ENCODE measurements at places on chromosomes 5 and 9.

DNA sequence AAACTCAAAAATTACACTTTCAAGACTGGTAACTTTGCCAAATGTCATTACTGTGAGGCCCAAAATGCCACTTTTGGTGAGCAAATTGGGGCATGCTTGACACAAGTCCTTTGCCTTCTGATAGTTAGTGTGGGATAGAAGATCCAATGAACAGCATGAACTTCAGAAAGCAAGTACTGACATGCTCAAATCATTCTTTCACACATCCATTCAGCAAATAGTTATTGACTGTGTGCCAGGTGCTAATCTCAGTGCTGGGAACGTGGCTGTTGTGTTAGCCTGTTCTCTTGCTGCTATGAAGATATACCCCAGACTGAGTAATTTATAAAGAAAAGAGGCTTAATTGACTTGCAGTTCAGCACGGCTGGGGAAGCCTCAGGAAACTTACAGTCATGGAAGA lies 247.0 kb downstream of the CHSY3 start:
- no peak for DNase-seq

GRCh38 chr5:10017786-10018185 lies 231.9 kb downstream of the ATPSCKMT start:
- no peak for DNase-seq

- no peak for DNase-seq
These were observed 902 bp downstream of the BDP1 start for GRCh38 chr5:71456362-71456743.

- DNase-seq = no peak
These were observed 235.7 kb downstream of the ENC1 start for GRCh38 chr5:74404574-74405508.

- no peak for DNase-seq
These were observed 31.3 kb upstream of the LMX1B start for GRCh38 chr9:126582427-126582826.

- no peak for DNase-seq
These were observed 453.8 kb upstream of the ZNF608 start for GRCh38 chr5:125199968-125200865.

DNA sequence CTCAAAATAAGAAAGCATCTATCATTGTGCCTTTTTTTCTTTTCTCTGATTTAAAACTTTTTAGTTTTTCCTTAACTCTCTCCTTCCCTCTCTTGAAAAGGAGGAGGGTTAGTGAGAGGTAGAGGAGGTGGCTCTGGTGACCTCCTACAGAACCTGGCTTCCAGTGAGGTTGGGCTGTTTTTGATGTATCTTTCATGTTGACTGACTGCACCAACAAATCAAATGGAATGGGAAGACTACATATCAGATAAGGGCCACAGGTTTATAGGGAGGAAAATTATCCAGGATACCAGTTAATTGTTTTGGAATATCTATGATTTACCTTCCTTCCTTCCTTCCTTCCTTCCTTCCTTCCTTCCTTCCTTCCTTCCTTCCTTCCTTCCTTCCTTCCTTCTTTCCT lies 173.2 kb downstream of the ZSWIM6 start:
- no peak for DNase-seq

GRCh38 chr5:161745392-161745791 lies 59.9 kb downstream of the GABRA6 start:
- DNase-seq = no peak

DNA sequence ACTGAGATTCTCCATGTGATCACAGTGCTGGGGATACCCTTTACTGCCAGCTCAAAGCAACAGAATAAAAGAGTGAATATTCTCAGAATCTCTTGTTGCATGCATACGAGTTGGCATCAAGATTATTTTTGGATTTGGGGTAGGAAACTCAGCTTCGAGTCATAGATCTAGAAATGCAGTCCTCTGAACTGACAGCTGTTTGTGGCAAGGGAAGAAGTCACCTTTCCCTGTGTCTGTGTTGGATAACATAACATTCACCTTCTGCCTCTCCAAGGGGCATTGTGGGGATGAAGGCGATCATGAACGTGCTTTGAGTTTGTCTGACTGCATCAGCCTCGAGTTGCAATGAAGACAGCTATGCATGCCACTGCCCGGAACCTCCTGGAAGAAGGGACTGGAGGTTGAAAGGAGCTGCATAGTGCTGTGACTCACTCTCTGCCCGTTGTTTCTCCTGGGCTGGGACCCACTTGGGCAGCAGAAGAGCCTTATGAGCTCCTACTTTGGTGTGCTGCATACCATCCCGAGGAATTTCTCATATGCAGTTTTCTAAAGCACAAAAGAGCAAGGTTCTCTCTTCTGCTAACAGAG lies 231.7 kb downstream of the ARHGAP26 start:
- DNase-seq = peak; percentile 19

DNA sequence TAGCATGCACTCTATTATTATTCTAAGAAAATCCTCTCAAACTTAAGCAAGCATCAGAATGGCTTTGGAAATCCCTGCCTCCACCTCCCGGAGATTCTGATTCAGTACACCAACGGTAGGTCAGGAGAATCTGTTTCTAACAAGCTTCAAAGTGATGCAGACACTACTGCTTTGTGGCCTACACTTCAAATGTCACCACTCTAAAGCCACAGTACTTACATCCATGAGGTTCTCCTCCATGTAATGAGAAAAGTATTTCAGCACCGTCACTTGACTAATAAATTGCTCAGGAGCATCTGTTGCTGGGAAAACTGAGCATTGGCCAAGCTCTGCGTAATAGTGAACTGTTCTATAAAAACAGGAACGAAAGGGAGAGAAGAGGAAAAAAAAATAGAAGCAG lies 4.8 kb downstream of the PLK2 start:
- DNase-seq = no peak

DNA sequence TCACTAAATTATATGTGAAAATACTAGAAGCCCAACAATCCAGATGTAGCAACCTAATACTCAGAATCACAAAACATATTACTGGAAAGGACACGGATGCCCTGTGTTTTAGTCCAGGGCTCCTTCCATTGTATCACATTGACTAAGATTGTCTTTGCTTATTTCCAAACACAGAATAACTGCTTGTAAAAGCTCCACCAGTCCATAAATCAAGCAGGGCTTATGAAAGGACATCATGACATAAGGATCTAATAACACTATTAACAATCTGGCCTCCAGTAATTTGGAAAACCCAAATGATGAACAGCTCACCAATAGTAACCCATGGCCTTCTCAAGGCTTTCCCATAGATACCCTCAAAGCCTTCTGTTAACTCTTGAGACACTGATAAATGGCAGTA lies 39.8 kb downstream of the WDR41 start:
- no peak for DNase-seq

GRCh38 chr5:14296533-14297331 lies 153.6 kb downstream of the TRIO start:
- DNase-seq = no peak

DNA sequence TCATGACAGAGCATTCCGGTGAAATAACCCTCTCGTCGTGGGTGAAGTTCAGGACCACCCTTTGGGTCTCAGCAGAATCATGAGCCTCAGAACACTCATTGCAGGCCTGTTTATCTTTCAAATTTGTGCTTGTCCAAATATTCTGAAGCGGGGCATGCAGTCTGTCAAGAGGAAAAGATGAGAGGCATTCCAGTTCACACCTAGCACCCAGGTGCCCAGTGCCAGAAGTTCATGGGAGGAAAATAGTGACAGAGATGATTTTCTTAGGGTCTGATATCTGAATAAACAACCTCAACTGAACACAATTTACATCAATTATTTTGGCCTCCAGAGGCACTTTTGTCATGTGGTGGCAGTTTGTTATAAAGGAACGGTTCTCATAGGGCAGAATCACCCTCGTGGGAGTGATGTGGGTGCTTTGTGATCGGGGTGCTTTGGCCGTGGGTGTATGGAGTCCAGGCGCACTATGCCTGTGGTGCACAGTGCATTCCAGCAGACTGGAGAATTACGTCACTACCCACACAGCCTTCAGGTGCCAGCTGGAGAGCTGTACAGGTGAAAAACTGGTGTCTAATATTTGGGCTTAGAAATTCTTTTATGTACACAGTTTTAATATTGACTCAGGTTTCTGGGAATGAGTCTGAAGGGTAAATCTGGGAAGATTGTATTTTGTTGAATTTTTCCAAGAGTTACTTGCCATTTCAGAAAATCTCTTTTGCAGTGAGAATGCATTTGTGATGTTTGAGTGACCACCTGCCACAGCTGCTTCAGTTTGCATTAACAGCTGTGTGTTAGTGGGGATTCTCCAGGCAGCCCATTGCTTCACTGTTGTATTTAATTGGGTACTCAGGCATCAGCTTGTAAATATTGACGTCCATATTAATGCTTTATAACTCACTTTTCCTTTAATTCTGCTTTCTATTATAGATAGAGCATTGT lies 289.3 kb downstream of the FANCC start:
- DNase-seq = no peak

DNA sequence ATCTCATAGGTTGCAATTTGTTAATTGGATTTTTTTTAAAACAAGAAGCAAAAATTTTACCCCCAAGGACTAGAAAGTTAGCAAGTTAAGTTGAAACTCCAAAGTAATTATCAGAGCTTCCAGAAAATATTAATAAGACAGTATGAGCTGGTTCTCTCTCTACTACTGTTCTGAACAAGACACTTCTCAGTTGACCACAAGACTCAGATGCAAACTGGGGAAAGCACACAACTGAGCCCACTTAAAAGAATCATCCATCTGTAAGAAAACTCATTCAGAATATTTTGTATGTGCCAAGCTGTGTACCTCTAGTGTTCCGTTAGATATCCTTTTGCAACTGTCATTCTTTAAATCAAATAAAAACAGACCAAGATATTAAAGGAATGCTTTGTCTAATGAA lies 60.0 kb downstream of the MAP1B start:
- DNase-seq = no peak

DNA sequence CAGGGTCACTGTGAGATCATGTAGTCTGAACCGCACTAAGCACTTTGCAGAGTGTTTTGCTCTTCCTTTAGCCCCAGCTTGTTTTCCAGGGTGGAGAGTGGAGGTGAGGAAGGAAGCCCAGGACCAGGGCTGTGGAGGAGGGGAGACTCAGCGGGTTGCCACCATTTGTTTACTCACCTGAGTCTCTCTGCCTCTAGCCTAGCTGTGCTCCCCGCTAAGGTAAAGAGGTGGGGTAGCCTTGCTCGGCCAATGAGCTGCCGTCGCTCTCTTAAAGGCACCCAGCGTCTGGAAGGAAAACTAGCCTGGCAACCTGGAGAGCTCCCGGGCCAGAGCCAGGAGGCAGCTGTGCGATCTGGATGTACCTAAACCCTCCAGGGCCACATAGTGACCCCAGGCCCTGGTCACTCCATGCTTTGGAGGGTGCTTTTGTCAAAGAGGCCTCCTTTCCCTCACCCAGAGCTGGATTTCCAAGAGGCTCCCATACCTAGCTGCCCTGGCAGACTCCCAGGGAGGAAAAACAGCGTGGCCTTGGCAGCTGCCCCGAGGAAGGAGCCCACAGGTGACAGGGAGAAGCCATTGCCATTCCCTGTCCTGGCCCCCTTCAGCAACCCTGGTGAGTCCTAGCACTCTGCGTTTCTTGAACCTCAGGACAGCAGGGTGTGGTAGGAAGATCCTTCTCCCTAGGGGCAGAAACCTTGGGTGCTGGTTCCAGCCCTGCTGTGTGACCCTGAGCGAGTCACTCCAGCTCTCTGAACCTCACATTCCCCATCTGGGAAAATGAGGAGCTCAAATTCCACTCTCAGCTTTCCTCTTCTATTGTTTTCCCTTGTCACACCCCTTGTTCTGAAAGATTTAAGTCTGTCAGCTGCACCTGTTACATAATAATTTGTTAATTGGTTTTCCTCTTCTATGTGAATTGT lies 42.4 kb upstream of the LARP1 start:
- DNase-seq = no peak

- no peak for DNase-seq
These were observed 99.2 kb upstream of the LIFR start for GRCh38 chr5:38655691-38656090.

- no peak for DNase-seq
These were observed 71.5 kb downstream of the MRPS27 start for GRCh38 chr5:72248410-72248981.

- DNase-seq = no peak
These were observed 81.9 kb upstream of the RARS1 start for GRCh38 chr5:168404365-168404764.

DNA sequence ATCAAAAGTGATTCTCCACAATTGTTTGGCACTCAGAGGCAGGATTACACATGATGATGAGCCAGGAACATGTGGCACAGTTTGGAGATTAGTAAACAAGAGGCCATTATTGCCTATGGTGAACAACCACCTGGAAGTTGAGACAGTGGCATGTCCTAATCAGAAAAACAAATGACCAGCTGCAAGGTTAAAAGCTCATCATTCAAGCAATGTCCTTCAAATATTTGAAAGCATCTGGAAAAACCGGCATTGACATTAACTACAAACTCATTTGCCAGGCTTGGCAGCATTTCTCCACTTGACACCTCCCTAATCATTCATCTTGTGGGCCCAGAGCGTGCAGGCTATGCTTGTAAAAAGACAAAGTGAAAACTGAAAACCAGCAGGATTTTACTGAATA lies 80.6 kb upstream of the MEGF10 start:
- DNase-seq = no peak

GRCh38 chr5:139038613-139039305 lies 159.4 kb downstream of the SIL1 start:
- DNase-seq = no peak

DNA sequence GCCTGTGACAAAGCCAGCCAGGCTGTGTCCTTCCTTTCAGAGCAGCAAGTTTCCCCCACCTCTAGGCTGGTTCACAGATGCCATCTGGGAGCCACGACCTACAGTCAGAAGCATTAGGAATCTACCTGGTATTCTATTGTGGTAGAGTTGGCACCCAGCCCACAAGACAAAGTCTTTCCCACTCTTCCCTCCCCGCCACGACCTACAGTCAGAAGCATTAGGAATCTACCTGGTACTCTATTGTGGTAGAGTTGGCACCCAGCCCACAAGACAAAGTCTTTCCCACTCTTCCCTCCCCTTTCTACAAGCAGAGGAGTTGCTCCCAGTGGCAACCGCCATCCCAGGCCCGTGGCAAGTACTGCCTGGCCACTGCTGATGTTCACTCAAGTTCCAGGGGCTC lies 157.8 kb upstream of the TNC start:
- no peak for DNase-seq
